Umbilical cord (tissue), 2 donors: ENCODE measurements at places on chromosomes 12 and 14. TPM values are rescaled to one million over a fixed set of nuclear protein-coding genes. Genes with fewer than 3 reads are reported as not detected.

GRCh38 chr14:101336183-101336582 lies 225.1 kb upstream of the DIO3 start:
- peak; percentile 37 for DNase-seq

PPP4R4 gene
- 0.72 TPM for total RNA-seq

GNB3 gene
- total RNA-seq, result 2.4 TPM

CPM gene
- 1.7 TPM for total RNA-seq

- DNase-seq, result peak; percentile 3
Observed at GRCh38 chr12:109358154-109358869, 10.6 kb downstream of the MYO1H start.

- DNase-seq, result peak; percentile 38
Observed at GRCh38 chr12:103908877-103909276, 21.3 kb upstream of the HSP90B1 start.

DNA sequence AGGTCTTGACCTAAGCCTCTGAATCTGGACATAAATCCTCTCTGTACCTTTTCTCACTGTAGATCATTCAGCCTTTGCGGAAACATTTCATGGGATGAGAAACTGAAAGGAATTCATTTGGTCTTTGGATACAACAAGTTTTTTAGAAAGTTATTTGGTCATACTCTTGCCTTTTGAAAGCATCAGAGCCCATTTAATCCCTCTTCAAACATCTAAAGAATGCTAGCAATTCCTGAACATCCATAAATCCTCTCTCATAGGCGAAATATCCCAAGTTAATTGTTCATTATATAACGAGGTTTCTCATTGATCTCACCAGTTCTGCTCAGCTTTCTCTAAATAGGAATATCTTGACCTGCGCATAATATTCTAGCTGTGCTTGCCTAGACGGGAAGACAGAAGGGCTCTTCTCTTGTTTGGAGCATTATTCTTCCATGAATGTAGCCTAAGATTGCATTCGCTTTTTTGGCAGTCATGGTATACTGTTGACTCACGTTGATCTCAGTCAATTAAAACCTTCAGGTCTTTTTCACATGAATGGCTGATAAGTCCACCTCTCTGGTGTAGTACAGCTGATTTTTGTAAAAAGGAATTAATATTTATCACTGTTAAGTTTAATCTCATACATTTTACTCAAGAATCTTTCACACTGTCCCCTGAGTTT lies 24.1 kb downstream of the NTN4 start:
- DNase-seq, result no peak

TAS2R42 gene
- total RNA-seq, result 2.4 TPM

DNA sequence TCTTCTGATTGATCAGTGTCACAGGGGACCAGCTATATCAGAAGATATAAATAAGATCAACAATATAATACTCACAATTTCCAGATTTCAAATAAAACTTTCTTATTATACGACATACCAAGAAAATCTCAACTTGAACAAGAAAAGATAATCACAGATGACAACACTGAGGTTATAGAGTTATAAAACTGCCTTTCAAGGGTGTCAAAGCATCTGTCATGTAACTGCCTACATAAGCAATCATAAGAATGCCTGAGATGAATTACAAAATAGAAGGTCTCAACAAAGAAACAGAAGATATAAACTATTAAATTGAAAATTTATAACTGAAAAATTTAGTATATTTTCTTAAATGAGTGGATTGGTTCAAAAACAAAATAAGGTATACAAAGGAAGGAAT lies 659.2 kb downstream of the SLC16A7 start:
- DNase-seq, result no peak

GRCh38 chr14:44847526-44848309 lies 114.0 kb downstream of the KLHL28 start:
- DNase-seq, result no peak

- no peak for DNase-seq
Observed at GRCh38 chr14:77318006-77318553, 2.6 kb downstream of the POMT2 start.

DNA sequence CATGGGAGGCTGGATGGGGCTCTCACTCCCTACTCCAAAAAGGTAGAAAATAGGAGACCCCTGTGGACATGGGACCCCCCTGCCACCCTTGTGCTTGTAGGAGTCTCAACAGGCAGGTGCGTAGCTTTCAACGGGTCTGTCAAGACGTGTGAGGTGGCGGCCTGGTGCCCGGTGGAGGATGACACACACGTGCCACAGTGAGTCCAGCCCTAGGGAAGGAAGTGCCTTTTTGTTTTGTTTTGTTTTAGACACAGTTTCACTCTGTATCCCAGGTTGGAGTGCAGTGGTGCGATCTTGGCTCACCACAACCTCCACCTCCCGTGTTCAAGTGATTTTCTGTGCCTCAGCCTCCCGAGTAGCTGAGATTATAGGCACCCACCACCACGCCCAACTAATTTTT lies 12.9 kb downstream of the P2RX4 start:
- no peak for DNase-seq

DNA sequence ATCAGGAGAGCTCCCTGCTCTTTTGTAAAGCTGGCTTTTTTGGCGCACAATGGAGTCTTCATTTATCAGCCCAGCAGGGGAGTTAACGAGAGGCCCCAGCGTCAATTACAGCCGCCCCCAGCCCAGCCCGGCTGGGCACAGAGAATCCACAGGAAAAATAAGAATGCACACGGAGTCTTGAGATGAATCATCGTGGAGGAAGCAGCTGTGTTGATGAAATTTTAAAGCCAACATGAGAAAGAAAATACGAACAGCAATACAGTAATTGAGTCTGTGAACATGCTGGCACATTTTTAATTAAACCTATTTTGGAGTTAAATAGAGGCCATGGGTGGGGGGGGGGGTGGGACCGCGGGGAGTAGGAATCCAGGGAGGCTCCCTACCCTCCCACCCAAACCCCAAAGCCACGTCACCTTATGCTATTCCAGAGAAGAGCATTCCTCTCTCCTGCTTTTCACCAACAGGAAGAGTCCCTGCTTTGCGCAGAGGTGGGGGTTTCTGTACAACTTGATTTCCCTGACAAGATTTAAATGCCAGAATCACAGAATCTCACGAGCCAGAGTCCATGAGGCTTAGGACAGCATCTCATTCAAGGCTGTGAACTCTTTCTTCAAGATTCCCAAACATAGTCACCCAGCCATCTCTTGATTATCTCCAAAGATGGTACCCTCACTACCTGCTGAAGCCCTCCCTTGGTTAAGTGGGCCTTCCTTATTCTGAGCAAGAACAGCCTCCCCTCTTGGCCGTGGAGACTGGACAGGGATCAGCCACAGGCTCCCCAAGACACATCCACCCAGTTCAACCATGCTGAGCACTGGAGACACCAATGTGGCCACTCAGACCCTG lies 50.3 kb downstream of the CCNK start:
- DNase-seq, result peak; percentile 76

- no peak for DNase-seq
Observed at GRCh38 chr12:123153906-123154305, 3.0 kb upstream of the PITPNM2 start.

ACSS3 gene
- total RNA-seq, result 32.0 TPM

GRCh38 chr12:56683-57346 lies 9.8 kb upstream of the IQSEC3 start:
- DNase-seq, result no peak

KMT2D gene
- total RNA-seq, result 22.4 TPM

- DNase-seq, result peak; percentile 67
Observed at GRCh38 chr12:843609-844008, 91.2 kb downstream of the WNK1 start.

CMAS gene
- 28.6 TPM for total RNA-seq
